Fibroblast of mammary gland (primary cell): ENCODE measurements at places on chromosomes 1 and 21.

- no peak for DNase-seq
Measured at GRCh38 chr1:26259005-26259404, 20.9 kb upstream of the SH3BGRL3 start.

DNA sequence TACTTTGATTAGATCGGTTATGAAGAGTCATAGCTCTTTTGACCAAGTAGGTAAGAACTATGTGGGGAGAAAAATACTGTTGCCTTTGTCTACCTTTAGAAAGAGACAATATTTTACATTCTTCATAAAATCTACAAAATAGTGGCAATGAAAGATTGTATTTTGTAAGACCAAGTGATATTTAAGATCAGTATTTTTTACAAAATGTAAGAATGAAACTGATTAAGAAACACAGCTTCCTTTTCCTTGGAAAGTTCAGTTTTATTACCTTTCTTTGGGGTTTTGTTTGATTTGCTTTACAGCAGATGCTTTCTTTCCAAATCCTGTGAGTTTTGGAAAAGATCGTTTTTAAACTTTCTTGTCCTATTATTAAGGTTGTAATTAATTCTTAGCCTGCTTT is 69.8 kb downstream of the SLC35A3 start:
- no peak for DNase-seq

DNA sequence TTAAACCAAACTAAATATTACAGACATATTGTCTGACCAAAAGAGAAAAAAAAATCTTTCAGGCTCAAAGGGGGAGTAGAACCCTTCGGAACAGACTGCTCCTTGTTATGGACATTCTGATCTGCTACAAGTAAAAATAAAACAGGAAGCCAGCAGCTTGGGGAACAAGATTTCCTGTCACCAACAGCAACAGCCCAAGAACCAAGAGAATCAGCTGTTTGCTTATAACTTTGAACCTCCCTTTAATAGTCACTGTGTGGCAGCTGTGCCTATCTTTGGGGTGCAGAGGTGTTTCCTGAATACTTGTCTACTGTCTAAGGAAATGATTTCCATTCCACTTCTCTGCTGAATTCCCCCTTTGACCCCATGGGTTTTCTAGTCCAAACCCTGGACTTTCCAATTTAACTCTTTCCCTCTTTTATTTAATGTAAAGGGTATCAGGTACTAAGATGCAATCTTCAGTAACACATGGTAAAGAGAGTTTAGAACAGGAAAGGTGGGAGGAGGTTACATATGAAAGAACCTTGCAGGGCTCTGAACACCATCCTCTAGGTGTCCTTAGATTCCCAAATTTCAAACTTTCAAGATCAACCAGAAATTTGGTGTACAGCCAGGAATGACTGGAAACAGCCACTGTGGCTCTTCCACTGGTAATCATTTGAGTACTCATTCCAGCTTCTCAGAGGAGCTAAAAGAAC is 38.6 kb downstream of the GPR3 start:
- peak; percentile 31 for DNase-seq

DNA sequence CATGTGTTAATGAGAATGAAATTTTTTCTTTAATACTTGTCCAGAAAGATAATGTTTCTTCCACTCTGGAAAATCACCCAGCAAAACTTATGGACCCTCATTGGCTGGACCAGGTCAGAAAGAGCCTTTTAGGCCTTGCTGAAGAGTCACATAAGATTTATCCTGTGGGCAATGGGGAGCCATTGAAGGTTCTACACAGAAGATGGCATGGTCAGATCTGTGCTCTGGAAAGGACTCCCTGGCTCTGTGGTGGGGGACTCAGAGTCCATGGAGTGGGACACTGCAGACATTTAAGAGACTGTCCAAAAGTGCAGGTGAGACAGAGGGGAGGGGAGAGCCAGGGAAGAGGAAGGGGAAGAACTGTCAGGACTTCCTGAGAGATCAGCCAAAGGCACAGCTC is 66.4 kb downstream of the DHRS3 start:
- no peak for DNase-seq

DNA sequence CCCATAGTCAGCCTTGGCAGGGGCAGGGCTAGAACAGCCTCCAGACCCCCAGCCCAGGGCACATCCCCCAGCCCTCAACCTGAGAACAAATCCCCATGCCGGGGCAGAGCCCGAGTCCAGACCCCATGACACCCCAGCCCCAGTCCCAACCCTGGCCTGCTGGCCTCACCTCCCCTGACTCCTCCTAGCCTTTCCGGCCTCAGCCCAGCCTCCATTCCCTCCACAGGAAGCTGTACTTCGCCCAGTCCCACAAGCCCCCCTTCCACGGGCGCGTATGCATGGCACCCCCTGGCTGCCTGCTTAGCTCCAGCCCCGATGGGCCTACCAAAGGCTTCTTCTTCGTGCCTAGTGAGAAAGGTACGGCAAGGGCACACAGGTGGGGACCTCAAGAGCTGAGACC is 50.4 kb downstream of the DISP3 start:
- no peak for DNase-seq

GRCh38 chr1:109412551-109412950 is 13.7 kb downstream of the PSMA5 start:
- DNase-seq, result no peak

GRCh38 chr1:66262208-66262963 is 271.6 kb upstream of the SGIP1 start:
- peak; percentile 63 for DNase-seq

GRCh38 chr1:170204121-170204520 is 58.4 kb downstream of the NTMT2 start:
- DNase-seq, result peak; percentile 37

DNA sequence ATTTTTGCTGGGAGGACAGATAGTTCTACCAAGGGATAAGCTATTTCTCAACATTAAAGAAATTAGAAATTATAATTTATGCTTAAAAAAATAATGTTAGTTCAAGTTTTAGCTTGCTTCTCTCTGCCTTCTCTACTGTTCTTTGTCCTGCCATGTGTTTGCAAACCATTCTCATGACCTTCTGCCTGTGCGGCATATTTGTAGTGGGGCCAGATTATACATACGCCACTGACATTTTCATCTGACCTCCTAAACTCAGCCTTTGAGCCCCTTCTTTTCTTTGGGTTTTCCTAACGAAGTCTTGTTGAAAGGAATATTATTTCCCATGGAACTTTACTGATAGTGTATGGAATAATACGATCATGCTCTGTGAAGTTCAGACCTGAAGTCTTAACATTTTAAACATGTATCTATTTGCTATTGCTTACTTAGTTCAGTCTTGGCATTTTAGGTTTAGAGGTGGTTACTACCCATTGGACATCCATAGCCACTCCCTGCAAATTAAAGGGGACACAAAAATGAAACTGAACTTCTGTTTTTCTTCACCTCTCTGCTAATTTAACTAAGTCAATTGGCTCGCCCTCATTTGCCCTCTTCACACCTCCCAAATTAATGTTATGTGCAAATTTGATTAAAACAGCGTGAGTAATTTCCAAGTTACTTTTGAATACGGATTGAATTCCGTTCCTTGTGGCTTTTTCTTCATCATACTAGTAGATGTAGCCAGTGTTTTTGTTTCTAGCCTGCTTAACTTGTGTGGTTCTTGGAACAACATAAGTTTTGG is 15.6 kb downstream of the LRRC8D start:
- no peak for DNase-seq

DNA sequence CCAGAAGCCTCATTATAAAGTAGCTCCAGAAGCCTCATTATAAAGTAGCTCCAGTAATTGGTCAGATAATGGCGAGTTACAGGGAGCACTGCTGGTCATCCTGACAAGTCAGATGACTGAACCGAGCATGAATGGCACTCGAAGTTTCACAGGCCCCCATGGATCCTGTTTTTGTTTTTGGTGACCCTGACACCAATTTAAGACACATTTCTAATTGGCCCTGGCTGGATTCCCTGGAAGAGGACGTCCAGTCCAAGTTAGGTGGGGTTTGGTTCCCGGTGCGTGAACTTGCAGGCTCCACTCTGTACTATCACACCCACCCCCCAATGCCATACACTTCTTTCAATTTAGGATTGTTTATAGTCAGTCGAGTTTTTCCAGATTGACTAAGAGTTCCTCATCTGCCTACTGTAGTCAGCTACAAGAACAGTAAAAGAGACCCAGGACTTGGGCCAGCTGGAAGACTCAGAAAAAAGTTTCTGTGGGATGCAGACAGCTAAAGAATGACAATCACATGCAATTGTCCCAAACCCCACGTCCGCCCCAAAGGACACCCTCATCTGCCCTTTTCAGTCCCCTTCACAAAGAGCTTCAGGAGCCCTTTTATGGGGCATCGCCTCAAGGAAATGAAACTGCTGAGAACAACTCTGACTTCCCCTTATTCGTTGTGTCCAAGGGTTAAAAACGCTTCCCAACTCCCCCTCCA is 2.7 kb downstream of the DHRS3 start:
- DNase-seq, result no peak

DNA sequence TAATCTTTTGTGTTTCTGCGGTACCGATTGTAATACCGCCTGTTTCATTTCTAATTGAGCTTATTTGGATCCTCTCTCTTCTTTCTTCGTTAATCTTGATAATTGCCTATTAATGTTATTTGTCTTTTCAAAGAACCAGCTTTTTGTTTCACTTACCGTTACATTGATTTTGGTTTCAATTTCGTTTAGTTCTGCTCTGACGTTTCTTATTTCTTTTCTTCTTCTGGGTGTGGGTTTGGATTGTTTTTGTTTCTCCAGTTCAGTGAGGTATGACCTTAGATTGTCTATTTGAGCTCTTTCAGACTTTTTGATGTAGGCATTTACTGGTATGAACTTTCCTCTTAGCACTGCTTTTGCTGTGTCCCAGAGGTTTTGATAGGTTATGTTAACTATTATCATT is 9.4 kb downstream of the OR2M2 start:
- DNase-seq, result no peak

DNA sequence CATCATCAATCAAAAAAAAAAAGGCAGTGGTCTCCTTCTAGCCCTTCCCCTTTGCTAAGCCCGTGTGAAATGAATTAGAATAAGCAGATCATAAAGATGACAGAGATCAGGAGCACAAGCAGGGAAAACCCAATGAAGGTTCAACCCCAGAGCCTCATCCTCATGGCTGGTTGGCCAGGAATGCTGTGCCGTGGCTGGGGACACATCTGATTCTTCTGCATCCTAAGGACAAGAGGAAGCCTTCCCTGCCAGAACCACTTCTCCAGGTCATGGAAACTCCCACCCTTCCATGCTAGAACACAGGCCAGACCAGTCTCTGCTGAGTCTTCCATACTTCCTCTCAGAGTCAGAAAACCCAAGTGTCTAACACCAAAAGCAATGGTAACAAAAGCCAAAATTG is 81.1 kb downstream of the CSMD2 start:
- DNase-seq, result no peak

GRCh38 chr1:160882582-160882981 is 2.4 kb downstream of the ITLN1 start:
- no peak for DNase-seq

DNA sequence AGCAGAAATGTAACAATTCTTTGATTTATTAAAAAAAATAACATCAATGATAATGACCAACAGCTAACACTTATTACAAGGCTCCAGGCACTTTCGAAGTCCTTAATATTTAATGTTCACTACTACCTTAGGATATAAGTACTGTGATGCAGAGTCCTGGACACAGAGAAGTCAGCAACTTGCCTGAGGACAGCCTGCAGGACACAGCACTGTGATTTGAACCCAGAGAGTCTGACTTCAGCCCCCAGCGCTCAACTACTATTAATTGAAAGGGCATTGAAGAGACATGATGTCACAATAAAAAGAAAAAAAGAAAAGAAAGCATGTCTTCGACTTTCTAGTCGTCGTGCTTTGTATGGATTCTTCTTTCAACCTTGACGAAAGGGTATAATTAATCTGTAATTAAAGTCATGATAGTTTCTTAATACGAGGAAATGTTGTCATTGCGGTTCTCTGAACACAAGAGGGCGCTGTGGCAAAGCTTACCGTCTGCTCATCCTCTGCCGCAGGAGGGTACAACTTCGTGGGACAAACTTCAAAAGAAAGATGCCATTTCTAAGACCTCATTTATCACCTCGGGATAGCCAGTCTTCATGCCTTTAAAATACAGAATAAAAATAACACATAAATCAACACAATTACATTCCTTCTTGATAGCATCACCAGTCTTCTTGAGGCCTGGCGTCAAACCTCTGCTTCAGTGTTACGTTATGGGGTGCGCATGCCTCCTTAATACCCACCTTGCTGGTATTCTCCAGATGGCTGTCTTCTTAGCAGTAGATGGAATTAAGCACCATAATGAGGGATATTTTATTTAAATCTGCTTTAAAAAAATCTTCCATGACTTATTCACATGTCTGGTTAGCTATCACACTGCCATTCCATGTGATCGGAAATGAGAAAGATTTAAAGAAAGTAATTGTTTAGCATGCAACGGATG is 240.1 kb downstream of the DISC1 start:
- peak; percentile 60 for DNase-seq

DNA sequence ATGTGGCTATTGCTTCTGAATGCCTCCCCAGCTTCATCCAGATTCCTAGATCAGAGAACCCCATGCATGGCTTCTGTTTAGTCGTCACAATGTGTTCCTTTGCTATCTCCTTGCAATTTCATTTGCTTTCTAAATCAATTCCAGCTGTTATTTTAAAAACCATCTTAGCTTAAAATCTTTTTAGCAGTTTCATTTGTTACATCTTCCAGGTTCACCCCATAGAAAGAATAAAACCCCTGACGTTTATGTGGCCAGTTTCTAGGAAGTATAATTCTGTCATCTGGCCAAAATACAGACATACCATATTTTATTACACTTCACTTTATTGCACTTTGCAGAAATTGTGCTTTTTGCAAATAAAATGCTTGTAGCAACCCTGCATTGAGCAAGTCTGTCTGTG is 278.4 kb downstream of the PTPRC start:
- peak; percentile 28 for DNase-seq

DNA sequence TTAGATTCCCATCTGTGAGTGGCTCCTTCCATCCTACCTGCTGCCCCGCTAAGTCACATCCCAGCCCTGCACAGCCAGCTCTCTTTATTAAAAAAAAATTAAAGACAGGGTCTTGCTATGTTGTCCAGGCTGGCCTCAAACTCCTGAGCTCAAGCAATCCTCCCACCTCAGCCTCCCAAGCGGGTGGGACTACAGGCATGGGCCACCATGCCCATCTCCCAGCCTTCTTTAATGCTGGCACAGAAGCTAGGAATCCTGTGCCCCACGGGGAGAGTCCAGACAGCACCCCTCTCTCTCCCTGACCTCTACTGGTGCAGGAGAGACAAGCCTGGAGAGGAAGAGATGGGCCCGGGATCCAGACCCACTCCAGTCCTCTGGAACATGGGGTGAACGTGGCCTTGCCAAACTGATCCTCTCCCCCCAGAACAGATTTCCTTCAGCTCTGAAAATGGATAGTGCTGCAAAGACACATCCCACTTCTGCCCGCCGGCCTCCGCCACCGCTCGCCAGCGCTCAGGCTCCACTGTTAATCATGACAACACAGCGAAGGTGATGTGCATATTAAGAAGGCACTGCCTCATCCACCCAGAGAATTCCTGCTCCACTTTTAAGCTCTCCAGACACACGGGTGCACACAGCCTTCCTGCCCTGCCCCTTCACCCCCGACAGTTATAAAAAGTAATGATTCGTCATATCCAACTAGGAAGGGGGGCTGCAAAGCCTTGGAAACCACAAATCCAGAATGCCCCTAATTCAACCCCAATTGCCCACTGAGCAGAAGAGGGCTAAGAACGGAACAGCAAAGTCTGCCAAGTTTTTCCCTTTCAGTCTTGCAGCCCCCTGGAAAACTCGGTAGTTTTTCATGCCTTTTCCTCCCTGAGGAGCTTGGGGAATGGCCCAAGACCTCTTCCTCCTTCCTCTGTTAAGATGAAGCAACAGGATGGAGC is 68.1 kb downstream of the MRPL37 start:
- no peak for DNase-seq

- DNase-seq, result no peak
Measured at GRCh38 chr1:158056498-158056897, 63.1 kb downstream of the KIRREL1 start.

- DNase-seq, result no peak
Measured at GRCh38 chr21:17393413-17393812, 119.4 kb upstream of the CXADR start.
